Lung (tissue), 17 donors: ENCODE measurements at places on chromosomes 2 and 18. TPM values are rescaled to one million over a fixed set of nuclear protein-coding genes. Genes with fewer than 3 reads are reported as not detected.

- H3K27ac ChIP-seq: no peak overlapping the region
- no peaks in the 10 kb centered on the region for H3K36me3 ChIP-seq
- no peak for DNase-seq
These were observed 68.5 kb upstream of the ST3GAL5 start for GRCh38 chr2:85957256-85957655.

GRCh38 chr2:238704471-238705225 lies 143.2 kb upstream of the TWIST2 start:
- H3K4me3 ChIP-seq: no peak overlapping the region
- H3K36me3 ChIP-seq: no peaks in the 10 kb centered on the region
- DNase-seq: no peak
- peaks cover 6% of the 10 kb centered on the region for H3K4me1 ChIP-seq

Gene MBD1
- total RNA-seq: 69.9 TPM

- peaks cover 2% of the 10 kb centered on the region for H3K36me3 ChIP-seq
- no peaks in the 10 kb centered on the region for H3K27me3 ChIP-seq
- H3K4me1 ChIP-seq: peaks cover 16% of the 10 kb centered on the region
- peak overlapping the region; percentile 87 for H3K27ac ChIP-seq
- peak overlapping the region; percentile 93 for H3K4me3 ChIP-seq
These were observed 11.1 kb upstream of the DCTN1 start for GRCh38 chr2:74391209-74391579.

DNA sequence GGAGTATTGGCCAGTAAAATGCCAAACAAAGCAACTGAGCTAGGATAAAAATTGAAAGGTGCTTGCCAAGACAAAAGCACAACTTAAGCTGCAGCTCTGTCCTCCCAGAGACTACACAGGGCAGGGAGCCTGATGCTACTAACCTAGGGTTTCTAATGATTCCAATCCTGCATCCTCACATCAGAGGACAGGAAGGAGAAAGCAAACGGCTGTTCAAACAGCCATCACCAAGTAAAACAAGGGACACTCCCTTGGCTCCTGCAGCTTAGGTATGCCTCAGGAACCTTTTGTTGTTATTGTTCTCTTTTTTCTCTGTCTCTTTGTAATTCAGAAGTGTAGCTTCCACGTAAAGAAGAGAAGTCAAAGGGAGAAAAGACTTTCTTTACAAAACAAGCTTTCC lies 99.5 kb downstream of the TCF4 start:
- H3K4me3 ChIP-seq: no peak overlapping the region
- no peaks in the 10 kb centered on the region for H3K27me3 ChIP-seq
- H3K27ac ChIP-seq: no peak overlapping the region
- H3K36me3 ChIP-seq: no peaks in the 10 kb centered on the region

DNA sequence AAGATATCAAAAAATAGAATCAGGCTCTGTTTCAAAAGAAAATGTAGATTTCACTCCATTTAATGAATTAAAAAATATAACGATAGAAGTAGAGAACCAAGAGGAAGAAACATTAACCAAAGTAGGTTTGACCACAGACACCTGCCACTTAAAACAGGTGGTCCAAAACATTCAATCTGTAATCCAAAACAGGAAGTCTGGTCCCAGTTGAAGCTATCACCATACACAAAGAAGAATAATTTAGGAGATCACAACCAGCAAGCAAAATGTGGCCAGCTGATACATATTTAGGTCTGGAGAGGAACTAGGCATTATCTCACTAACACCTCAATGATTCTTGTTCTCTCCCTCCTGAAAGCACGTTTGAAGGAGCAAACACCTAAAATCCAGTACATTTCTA lies 73.1 kb downstream of the FTCDNL1 start:
- H3K27ac ChIP-seq: no peak overlapping the region
- DNase-seq: no peak
- no peaks in the 10 kb centered on the region for H3K36me3 ChIP-seq
- H3K27me3 ChIP-seq: no peaks in the 10 kb centered on the region
- H3K4me1 ChIP-seq: no peaks in the 10 kb centered on the region
- no peak overlapping the region for H3K4me3 ChIP-seq

GRCh38 chr2:209458008-209458979 lies 34.4 kb downstream of the MAP2 start:
- H3K27ac ChIP-seq: no peak overlapping the region
- no peak for DNase-seq
- no peaks in the 10 kb centered on the region for H3K27me3 ChIP-seq
- no peaks in the 10 kb centered on the region for H3K4me1 ChIP-seq
- no peak overlapping the region for H3K4me3 ChIP-seq

Gene KCNG3
- 0.48 TPM for total RNA-seq

- peaks cover 1% of the 10 kb centered on the region for H3K36me3 ChIP-seq
- H3K4me3 ChIP-seq: no peak overlapping the region
- no peak for DNase-seq
- peaks cover 6% of the 10 kb centered on the region for H3K4me1 ChIP-seq
These were observed 78.6 kb downstream of the FARSB start for GRCh38 chr2:222577341-222577740.

Gene ZC3H6
- total RNA-seq: 15.5 TPM

- H3K27me3 ChIP-seq: no peaks in the 10 kb centered on the region
- H3K4me1 ChIP-seq: no peaks in the 10 kb centered on the region
- DNase-seq: peak; percentile 23
These were observed 135.9 kb downstream of the ZNF407 start for GRCh38 chr18:74733598-74733997.

GRCh38 chr2:19722531-19722971 lies 179.2 kb downstream of the TTC32 start:
- H3K27ac ChIP-seq: no peak overlapping the region
- DNase-seq: peak; percentile 22
- H3K4me3 ChIP-seq: no peak overlapping the region
- peaks cover 6% of the 10 kb centered on the region for H3K4me1 ChIP-seq

Gene BOLL
- not detected for total RNA-seq
